ENCODE measurements at places on chromosomes 16 and 17.

DNA sequence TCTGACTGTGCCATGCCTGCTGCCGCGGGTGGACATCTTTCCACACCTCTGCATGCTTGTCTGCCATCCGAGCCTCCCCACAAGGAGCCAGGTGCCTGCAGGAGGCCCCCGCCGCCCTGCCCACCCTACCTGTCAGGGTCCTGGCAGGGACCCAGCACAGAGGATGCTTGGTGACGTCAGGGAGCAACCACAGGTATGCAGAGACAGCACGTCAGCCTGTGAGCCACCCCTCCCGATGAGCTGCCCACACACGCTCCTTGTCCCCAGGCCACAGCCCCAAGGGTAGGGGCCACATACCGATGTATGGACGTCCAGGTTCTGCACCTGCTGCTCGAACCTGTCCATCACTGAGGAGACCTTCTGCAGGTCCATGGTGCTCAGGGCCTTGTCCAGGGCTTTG lies 10.6 kb downstream of the CHMP1A start:
- DNase-seq, result no peak

DNA sequence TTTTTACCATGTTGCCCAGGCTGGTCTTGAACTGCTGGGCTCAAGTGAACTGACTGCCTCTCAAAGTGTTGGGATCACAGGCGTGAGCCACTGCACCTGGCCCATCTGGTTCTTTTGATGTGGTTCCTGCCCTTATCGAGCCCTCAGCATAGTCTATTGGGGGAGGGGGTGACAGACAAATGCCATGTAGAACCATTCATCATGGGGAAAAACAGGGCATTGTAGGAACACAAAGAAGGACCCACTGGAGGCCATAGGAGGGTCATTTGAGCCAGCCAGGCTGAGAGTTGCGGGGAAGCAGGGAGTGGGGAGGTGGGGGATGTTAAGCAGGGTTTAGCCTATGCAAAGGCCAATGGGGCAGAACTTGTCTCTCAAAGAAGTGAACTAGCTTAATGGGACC lies 11.9 kb downstream of the SEC14L5 start:
- DNase-seq, result no peak

DNA sequence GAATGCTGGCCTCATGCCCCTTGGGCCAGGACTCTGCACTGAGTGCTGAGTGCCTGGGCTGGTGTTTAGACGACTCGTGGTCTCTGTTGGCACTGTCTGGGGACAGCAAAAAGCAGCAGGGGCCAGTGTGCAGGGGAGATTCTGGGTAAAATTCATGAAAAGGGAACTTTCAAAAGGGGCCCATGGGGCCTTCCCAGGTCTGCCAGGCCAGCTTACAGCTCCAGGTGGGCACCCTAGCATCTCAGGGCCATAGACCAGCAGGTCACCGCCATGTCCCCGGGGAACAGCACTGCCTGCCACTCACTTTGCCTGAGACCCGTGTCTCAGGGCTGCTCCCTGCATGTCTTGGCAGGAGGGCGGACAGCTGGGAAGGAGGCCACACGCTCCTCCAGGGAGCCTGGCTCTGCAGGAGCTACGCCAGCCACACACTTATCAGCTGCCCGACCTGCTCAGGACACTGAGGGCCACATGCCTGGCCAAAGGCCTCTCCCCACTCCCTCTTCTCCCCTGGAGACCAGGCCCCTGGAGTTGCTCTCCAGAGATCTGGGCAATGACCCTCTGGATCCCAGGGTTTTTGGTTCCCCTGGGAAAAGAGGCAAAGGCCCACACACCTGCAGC lies 8.8 kb upstream of the FASN start:
- no peak for DNase-seq

DNA sequence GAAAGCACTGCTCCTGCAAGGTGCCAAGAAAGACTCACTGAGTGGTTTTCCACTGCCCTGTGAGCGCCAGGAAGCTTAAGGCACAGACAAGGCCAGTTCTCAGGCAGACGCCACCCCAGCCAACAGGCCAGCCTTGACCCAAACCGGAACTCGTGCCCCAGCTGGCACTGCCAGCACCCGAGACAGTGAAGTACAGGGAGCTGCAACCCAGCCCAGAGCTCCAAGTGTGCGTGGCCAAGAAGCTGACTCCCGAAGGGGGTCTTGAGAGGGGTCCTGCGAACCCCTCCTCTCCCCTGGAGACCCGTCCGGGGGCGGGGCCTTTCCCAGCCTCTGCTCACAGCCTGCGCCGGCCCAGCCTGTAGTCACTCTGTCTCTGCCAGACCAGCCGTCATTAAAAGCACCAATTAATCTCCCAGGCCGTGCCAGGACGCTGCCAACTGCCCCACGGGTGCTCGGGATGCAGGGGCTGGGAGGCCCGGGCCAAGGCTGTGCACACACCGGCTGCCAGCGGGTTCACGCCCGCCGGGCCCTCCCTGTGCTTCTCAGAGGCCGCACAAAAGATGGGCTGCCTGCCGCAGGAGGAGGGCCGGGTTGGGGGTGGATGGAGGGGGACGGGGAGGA lies 4.4 kb upstream of the SOX8 start:
- DNase-seq, result no peak

- DNase-seq, result no peak
Observed at GRCh38 chr16:78399384-78399783, 299.9 kb downstream of the WWOX start.

DNA sequence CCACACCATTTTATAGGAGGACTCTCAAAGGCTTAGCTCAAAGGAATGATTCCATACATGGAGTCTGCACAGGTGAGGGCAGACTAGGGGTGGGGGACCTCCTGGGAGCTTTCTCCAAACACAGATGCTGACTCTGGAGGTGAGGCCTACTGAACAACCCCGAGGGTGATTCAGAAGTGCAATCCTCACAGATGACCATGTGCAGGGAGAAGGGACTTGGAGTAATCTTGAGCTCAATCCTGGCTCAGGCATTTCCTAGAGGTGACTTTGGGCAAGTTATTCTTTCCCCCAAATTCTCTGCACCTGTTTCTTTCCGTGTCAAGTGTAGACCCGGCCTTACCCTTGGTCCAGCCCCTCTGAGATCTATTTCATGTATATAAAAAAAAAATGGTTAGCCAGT lies 401.5 kb downstream of the SLC39A11 start:
- DNase-seq, result no peak

GRCh38 chr16:5447734-5448133 lies 350.1 kb upstream of the EEF2KMT start:
- DNase-seq, result no peak

- DNase-seq, result no peak
Observed at GRCh38 chr16:80585764-80586163, 45.0 kb downstream of the DYNLRB2 start.
